Panc1 (cell line): ENCODE measurements at places on chromosomes 3 and 15.

DNA sequence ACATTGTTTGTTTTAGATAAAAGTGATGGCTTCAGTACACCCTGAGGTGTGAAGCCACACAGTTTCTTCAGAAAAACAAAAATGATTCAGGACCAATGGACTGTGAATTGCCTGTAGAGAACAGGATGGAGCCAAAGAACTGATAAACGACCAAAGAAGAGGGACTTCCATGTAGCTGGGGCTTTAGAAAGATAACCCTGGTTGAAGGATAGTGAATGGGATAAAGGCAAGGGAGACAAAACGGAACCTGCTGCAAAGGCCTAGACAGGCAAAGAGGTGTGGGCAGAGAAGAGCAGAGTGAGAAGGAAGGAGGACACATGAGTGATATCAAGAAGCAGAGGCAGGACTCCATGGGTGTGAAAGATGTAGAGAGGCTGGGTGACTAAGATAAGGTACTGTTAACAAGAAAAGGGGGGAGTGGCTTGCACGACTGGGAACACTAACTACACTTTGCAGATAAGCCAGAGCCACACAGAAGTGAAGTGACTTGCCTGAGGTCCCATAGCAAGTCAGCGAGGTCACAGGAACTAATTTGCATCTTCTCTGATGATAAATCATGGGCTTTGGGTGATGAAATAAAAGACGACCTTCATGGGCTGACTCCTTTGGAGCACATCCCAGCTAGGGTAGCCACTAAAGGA is 44.3 kb downstream of the RAB6B start:
- H3K4me1 ChIP-seq: no peaks in the 10 kb centered on the region
- H3K36me3 ChIP-seq: no peaks in the 10 kb centered on the region
- no peak overlapping the region for H3K4me3 ChIP-seq
- no peaks in the 10 kb centered on the region for H3K27me3 ChIP-seq
- no peak for DNase-seq
- no peak overlapping the region for H3K27ac ChIP-seq

DNA sequence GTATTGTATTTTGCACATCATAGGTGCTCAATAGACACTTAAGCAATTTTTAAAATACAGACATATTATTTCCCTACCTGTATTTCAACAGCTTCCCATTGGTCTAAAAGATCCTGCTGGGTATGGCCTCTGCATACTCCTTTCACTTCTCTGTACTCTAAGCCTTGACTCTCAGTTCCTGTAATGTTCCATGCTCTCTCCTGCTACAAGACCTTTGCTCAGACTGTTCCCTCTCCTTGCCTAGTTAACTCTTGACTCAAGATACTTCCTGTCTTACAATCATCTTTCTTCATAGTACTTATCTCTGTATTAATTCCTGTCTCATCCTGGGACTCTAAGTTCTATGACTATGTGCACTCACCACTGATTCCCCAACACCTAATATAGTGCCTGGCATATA is 1.7 kb downstream of the SCN11A start:
- DNase-seq: no peak
- H3K36me3 ChIP-seq: no peaks in the 10 kb centered on the region
- no peak overlapping the region for H3K4me3 ChIP-seq
- peaks cover 2% of the 10 kb centered on the region; the same call in 1 of the 2 replicates for H3K4me1 ChIP-seq
- no peak overlapping the region for H3K27ac ChIP-seq

- H3K27me3 ChIP-seq: no peaks in the 10 kb centered on the region
- no peak for DNase-seq
- H3K36me3 ChIP-seq: 0 out of 2 replicates have a peak, but pooled peaks cover 2% of the 10 kb centered on the region
- no peaks in the 10 kb centered on the region for H3K4me1 ChIP-seq
Observed at GRCh38 chr3:170240142-170240541, 17.9 kb downstream of the PRKCI start.

GRCh38 chr3:184338511-184338945 is 1.1 kb downstream of the FAM131A start:
- no peaks in the 10 kb centered on the region; the same call in 1 of the 2 replicates for H3K36me3 ChIP-seq
- H3K4me1 ChIP-seq: peaks cover 31% of the 10 kb centered on the region
- no peak overlapping the region for H3K27ac ChIP-seq

DNA sequence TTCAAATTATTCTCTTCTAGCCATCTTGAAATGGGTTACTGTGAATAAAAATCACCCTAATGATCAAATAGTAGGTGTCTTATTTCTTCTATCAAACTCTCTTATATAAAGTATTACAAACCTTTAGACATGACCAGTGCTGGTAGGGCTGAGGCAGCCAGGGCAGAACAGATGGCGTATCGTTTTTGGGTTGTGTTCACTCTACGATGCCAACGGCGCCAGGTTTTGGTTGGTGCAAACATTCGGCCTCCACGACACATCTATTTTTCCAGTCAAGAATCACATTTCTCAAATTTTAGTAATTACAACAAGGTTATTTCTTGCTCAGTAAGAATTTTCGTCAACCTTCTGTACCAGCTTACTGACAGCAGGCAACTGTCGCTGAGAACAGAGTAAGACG is 2.2 kb downstream of the RPL4 start:
- H3K27ac ChIP-seq: peak overlapping the region; percentile 100
- peaks cover 50% of the 10 kb centered on the region for H3K4me1 ChIP-seq
- no peaks in the 10 kb centered on the region for H3K27me3 ChIP-seq
- peaks cover 59% of the 10 kb centered on the region for H3K36me3 ChIP-seq
- no peak for DNase-seq
- peak overlapping the region; percentile 100 for H3K4me3 ChIP-seq

DNA sequence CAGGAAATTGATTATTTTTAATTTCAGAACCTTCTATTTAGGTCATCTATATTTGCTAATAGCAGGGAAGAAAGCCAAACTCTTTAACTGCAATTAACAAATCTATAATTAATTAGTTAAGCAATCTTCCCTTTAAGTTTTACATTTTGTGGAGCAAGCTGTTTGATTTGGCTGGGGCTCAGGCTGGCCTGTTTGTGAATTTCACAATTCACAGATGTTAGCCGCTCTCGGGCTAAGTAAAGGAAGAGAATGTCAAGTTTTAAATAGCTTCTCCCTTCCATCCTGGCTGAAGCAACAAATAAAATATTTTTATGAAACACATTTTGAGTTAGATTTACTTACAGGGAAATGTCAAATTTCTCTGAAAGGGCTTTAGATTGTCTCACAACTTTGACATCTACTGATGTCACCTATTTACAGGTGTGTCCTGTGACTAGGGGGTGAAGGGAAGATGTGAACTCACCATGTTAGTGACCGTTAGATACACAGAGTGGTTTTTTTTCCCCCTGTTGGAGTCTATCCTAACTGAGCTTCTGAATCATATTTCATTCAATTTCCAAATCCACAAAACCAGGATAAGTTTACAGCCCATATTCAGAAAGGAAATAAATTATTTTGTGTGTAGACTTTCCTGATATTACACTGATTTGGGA is 1.3 kb upstream of the TP63 start:
- DNase-seq: no peak
- no peaks in the 10 kb centered on the region for H3K36me3 ChIP-seq
- no peak overlapping the region for H3K27ac ChIP-seq

- no peak overlapping the region for H3K27ac ChIP-seq
- no peaks in the 10 kb centered on the region for H3K4me1 ChIP-seq
- no peaks in the 10 kb centered on the region for H3K36me3 ChIP-seq
- H3K27me3 ChIP-seq: peaks cover 13% of the 10 kb centered on the region
- DNase-seq: no peak
Observed at GRCh38 chr3:14822670-14823390, 4.1 kb downstream of the FGD5 start.

GRCh38 chr15:70044168-70044567 is 53.5 kb downstream of the TLE3 start:
- no peaks in the 10 kb centered on the region for H3K4me1 ChIP-seq
- DNase-seq: no peak
- no peaks in the 10 kb centered on the region for H3K27me3 ChIP-seq
- no peak overlapping the region for H3K4me3 ChIP-seq
- H3K36me3 ChIP-seq: no peaks in the 10 kb centered on the region; the same call in 1 of the 2 replicates

- no peak for DNase-seq
- H3K4me1 ChIP-seq: no peaks in the 10 kb centered on the region
- H3K27ac ChIP-seq: no peak overlapping the region
- H3K4me3 ChIP-seq: no peak overlapping the region
- peaks cover 10% of the 10 kb centered on the region for H3K36me3 ChIP-seq
- no peaks in the 10 kb centered on the region for H3K27me3 ChIP-seq
Observed at GRCh38 chr15:101053261-101053660, 134.1 kb downstream of the LRRK1 start.

- H3K27me3 ChIP-seq: no peaks in the 10 kb centered on the region
- H3K4me1 ChIP-seq: no peaks in the 10 kb centered on the region
- no peak overlapping the region for H3K27ac ChIP-seq
- no peak overlapping the region for H3K4me3 ChIP-seq
- no peak for DNase-seq
- H3K36me3 ChIP-seq: no peaks in the 10 kb centered on the region
Observed at GRCh38 chr3:14959359-14959943, 12.1 kb downstream of the NR2C2 start.

- no peak overlapping the region for H3K4me3 ChIP-seq
- DNase-seq: no peak
- H3K27me3 ChIP-seq: no peaks in the 10 kb centered on the region
Observed at GRCh38 chr15:27815035-27815434, 284.1 kb downstream of the OCA2 start.

GRCh38 chr15:95291898-95292472 is 1038.5 kb upstream of the NR2F2 start:
- H3K27ac ChIP-seq: no peak overlapping the region
- H3K27me3 ChIP-seq: no peaks in the 10 kb centered on the region
- no peaks in the 10 kb centered on the region for H3K36me3 ChIP-seq
- no peaks in the 10 kb centered on the region for H3K4me1 ChIP-seq
- no peak for DNase-seq
- H3K4me3 ChIP-seq: no peak overlapping the region

- H3K4me3 ChIP-seq: no peak overlapping the region
- no peaks in the 10 kb centered on the region for H3K36me3 ChIP-seq
- H3K27ac ChIP-seq: no peak overlapping the region
- DNase-seq: no peak
- no peaks in the 10 kb centered on the region for H3K4me1 ChIP-seq
- H3K27me3 ChIP-seq: no peaks in the 10 kb centered on the region
Observed at GRCh38 chr15:25177955-25178801, 223.4 kb downstream of the SNRPN start.

DNA sequence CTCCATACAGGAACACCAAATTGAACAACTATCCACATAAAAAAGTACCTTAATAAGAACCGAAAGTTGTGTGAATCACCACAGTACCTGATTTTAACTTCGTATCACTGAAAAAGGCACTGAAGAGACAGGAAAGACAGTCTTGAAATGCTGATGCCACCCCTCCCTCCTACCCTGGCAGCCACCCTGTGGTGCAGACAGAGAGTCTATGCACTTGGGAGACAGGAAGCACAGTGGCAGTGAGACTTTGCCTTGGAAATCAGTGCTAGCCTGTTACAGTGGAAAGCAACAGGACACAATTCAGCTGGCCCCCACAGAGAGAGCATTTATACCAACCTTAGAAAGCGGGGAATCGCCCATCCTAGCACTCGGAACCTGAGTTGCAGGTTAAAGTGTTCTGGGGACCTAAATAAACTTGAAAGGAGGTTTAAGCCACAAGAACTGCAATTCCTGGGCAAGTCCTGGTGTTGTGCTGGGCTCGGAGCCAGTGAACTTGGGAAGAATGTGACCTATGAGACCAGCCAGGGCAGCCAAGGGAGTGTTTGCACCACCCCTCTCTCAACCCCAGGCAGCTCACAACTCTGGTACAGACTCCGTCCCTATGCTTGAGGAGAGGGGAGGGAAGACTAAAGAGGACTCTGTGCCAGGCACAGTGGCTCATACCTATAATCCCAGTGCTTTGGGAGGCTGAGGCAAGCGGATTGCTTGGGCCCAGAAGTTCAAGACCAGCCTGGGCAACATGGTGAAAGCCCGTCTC is 240.1 kb downstream of the ISL2 start:
- no peak overlapping the region for H3K4me3 ChIP-seq
- no peaks in the 10 kb centered on the region; the same call in 1 of the 2 replicates for H3K4me1 ChIP-seq
- H3K27ac ChIP-seq: no peak overlapping the region
- no peak for DNase-seq
- no peaks in the 10 kb centered on the region for H3K27me3 ChIP-seq

DNA sequence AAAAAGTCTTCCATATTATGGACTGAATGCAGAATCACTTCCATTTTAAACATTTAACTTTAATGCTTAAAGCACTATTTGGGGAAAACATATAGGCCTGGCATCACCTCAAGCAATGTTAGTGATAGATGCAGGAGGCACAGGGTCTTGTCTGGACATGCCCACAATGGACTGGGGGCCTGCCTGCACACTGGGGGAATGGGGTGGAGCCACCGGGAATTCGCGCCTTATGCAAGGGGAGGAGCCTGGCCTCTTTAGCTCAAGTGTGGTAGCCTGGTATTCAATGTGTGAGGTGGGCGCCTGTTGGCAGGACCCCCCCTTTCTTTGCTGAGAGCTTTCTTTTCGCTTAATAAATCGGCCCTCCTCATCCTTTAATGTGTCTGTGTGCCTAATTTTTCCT is 29.9 kb downstream of the ACKR4 start:
- H3K36me3 ChIP-seq: no peaks in the 10 kb centered on the region; the same call in 1 of the 2 replicates
- no peak overlapping the region for H3K4me3 ChIP-seq
- H3K27ac ChIP-seq: no peak overlapping the region
- no peak for DNase-seq

GRCh38 chr3:48468329-48468731 is 21.8 kb downstream of the ATRIP start:
- no peaks in the 10 kb centered on the region; the same call in 1 of the 2 replicates for H3K36me3 ChIP-seq
- DNase-seq: no peak
- no peak overlapping the region for H3K27ac ChIP-seq
- H3K4me3 ChIP-seq: no peak overlapping the region

DNA sequence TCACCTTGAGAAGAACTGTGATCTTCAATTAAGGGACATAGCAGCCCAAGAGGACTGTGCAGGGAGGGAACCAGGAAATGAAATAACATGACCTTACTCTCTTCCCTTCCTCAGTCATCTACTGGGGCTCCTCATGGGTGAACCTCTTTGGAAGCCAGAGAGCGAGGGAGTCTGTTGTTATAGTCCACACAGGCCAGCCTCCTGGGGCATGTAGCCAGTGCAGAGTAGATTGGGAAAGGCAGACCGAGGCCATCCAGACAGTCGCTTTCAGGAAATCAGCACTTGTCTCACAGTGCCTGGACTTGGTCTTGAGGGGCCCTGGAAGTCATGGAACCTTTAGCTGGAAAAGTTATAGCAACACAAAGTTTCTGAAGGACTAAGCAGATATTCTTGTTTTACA is 6.1 kb downstream of the CRTAP start:
- H3K36me3 ChIP-seq: no peaks in the 10 kb centered on the region; the same call in 1 of the 2 replicates
- no peaks in the 10 kb centered on the region for H3K27me3 ChIP-seq
- DNase-seq: no peak

GRCh38 chr15:64981812-64982431 is 7.8 kb downstream of the SPG21 start:
- H3K27me3 ChIP-seq: no peaks in the 10 kb centered on the region
- H3K36me3 ChIP-seq: peaks cover 11% of the 10 kb centered on the region
- H3K4me1 ChIP-seq: peaks cover 8% of the 10 kb centered on the region
- DNase-seq: no peak
- H3K27ac ChIP-seq: no peak overlapping the region
- no peak overlapping the region for H3K4me3 ChIP-seq

GRCh38 chr3:162628531-162628930 is 1131.9 kb downstream of the OTOL1 start:
- H3K27ac ChIP-seq: no peak overlapping the region
- no peaks in the 10 kb centered on the region for H3K4me1 ChIP-seq
- no peaks in the 10 kb centered on the region for H3K27me3 ChIP-seq

- no peak for DNase-seq
- H3K4me3 ChIP-seq: no peak overlapping the region
- no peaks in the 10 kb centered on the region for H3K36me3 ChIP-seq
- H3K27me3 ChIP-seq: no peaks in the 10 kb centered on the region; the same call in 1 of the 2 replicates
Observed at GRCh38 chr3:36734742-36735141, 29.6 kb downstream of the DCLK3 start.
